ENCODE measurements at places on chromosomes 7 and 10.

DNA sequence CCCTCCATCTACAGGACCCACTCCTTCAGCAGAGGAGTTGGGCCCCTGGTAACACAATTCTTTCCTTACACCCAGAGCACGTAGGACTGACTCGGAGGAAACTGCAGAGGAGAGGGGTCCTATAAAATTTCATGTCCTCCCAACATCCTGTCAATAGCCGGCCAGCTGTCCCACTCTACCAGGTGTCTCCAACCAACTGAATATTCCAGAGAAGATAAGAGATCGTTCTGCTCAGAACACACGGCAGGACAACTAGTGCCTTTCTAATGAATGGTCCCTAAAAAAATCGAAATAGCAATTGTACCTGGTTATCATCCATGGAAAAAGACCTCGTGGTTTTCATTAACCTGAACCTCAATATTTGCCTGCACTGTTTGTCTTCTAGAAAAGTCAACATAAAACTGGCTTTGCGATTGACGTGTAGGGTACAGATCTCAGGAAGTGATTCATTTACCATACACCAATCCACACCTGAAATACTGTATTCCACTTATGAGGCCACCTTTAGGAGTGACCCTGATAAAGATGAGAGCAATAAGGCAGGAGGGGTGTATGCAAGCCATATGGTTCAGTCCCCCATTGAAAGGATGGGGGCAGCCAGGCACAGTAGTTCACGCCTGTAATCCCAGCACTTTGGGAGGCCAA lies 111.7 kb downstream of the PARP12 start:
- DNase-seq: no peak

DNA sequence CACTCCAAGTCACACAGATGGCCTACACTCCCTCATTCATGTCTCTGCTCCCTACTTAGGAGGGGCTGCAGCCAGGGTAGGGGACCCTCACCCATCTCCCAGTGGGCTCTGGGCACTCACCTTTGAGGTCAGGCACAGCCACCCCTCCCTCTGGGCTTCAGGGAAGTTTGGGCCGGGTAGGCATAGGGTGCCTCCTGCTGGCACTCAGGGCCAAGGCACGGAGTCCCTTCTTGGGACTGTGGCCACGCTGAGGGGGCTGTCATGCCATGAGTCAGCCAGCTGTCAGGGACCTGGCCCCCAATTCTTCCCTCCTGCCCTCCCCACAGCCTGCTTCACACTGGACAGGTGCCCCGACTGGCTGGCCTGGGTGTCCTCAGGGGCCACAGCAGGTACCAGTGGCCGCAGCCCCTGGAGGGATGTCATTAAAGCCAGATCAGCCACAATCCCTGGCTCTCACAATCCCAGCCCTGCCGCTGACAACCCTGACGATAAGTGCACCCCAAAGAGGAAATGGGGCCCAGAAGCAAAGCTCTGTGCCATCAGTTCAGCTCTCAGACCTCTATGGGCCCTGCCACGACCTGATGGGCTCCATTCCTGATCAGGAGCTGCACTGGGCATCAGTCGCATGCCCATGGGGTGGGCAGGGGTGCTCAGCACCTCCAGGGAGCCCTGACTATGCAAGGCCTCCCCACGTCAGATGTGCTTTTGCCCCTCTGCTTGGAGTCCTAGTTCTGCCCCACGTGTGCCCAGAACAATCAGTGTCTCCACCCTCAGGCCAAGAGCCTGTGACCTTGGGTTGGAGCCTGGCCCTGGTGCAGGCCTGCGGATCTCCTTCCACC lies 34.1 kb upstream of the RET start:
- no peak for DNase-seq

- no peak for DNase-seq
Observed at GRCh38 chr10:120555842-120556532, 99.0 kb downstream of the PLPP4 start.

GRCh38 chr7:89623018-89623672 lies 531.1 kb upstream of the STEAP1 start:
- DNase-seq: peak; percentile 57

DNA sequence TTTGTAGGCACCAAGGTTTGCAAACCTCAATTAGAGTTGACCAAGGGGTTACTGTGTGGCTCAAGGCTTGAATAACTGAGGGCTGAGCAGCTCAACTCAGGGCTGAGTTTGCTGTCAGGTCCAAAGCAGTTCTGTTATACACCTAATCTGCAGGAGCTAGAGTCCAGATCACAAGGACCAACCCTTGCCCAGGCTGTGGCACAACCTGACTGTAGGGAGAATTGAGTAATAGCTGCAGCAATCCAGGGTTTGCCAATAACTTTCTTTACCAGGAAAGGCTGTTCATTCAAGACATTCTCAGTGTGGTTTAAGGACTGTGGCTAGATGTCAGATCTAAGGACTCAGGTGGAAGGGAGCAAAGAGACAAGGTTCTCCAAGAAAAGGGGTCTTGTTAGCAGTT lies 115.6 kb upstream of the IMMP2L start:
- no peak for DNase-seq

- peak; percentile 66 for DNase-seq
Observed at GRCh38 chr10:14608381-14609001, 166.2 kb downstream of the FAM107B start.

DNA sequence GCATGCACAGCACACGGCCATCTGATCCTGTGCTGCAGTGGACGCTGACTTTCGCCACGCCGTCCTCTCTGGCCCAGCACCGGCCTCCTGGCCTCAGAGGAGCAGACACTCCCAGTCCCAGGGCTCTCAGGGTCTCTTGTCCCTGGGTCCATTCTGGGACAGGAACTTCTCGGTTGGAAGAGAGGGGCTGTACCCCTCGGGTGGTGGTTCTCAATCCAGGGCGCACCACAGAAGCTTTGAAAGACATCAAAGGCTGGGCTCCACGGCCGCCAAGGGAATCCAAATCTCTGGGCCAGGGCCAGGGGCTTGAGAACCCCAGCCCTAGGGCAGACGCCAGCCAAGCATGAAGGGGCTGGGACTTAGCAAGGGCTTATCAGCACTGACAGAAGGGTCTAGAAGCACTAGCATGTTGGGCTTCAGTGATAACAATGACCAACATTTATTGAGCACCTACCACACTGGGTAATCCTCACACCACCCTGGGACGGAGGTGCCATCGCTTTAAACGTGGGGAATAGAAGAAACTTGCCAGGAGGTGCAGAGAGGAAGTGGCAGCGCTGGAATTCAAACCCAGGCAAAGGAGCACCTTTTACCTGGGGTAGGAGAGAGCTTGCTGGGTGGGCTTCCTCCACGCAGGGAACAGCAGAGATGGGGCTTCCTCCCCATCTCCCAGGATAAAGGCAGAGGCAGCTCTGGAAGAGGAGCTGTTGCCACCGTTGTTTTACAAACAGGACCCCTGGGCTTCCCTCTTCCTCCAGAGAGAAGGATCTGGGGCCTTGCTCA lies 1.8 kb upstream of the PYROXD2 start:
- no peak for DNase-seq

GRCh38 chr10:24935504-24936292 lies 16.7 kb downstream of the PRTFDC1 start:
- DNase-seq: no peak

Data from ACHN (cell line).